ENCODE measurements at places on chromosomes 13 and 19.
A peak's percentile ranks its signal among the peaks of the same experiment; 100 is the strongest.

GRCh38 chr13:102907016-102907756 is 61.4 kb downstream of the ERCC5 start:
- no peak for DNase-seq

- no peak for DNase-seq
These were observed 37.7 kb downstream of the ATP11A start for GRCh38 chr13:112727581-112727980.

- no peak for DNase-seq
These were observed 121.0 kb downstream of the PCDH20 start for GRCh38 chr13:61294467-61295191.

- no peak for DNase-seq
These were observed 190.1 kb upstream of the KLF12 start for GRCh38 chr13:74324338-74324737.

DNA sequence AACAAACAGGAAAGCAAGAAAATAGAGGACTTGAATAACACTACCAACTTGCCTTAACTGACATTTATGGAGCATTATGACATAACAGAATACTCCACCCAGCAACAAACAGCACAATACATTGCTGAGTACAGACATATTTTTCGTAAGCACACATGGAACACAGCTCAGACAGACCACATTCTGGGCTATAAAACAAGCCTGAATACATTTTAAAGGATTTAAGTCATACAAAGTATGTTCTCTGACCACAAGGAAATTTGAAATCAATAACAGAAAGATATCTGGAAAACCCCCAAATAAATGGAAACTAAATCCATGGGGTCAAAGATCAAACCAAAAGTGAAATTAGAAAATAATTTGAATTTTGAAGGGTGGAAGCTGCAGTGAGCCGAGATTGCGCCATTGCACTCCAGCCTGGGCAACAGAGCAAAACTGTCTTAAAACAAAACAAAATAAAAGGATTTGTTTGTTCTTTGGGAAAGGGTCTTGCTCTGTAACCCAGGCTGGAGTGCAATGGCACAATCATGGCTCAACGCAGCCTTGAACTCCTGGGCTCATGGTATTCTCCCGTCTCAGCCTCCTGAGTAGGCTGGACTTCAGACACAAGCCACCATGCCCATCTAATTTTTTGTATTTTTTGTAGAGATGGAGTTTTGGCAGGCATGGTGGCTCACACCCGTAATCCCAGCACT is 5.6 kb downstream of the ZDHHC20 start:
- DNase-seq = no peak

- DNase-seq = no peak
These were observed 603 bp downstream of the TM9SF2 start for GRCh38 chr13:99501848-99502301.

- no peak for DNase-seq
These were observed 3.4 kb upstream of the IRF2BP1 start for GRCh38 chr19:45889210-45889885.

DNA sequence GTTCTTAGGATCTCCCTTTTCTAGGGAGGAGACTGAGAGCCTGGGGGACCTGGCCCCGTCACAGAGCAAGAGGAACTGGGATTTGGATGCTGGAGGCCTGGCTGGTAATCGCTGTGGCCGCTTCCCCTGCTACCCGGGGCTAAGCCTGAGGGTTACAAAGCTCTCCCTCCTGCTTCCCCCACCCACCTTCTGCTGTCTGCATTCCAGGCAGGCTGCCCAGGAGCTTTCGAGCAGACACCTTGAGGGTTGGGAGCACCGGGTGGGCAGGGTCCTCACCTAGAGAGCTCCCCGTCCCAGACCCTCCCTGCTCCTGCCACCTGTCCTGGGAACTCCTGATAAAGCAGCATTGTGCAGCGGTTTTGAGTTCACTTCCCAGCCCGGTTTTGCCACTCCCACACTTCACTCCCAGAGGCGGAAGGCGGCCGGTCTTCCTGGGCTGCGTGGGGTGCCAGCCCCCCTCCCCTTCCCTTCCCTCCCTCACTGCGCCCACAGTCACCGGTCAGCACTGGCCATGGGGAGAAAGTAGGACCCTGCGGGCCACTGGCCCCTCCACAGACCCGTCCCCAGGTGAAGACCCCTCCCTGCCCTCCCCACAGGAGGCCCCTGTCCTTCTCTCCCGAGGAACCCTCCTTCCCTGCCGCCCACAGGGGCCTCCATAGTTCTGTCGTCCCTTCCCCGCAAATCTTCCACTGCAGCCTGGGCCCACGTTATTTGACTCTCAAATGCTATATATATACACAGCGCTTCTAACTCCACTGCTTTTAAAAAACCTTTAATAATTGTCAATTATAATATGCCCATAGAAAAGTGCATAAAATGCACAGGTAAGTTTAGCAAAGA is 8.1 kb downstream of the PAK4 start:
- peak; percentile 70 for DNase-seq

GRCh38 chr13:21075379-21076249 is 14.2 kb upstream of the LATS2 start:
- no peak for DNase-seq

DNA sequence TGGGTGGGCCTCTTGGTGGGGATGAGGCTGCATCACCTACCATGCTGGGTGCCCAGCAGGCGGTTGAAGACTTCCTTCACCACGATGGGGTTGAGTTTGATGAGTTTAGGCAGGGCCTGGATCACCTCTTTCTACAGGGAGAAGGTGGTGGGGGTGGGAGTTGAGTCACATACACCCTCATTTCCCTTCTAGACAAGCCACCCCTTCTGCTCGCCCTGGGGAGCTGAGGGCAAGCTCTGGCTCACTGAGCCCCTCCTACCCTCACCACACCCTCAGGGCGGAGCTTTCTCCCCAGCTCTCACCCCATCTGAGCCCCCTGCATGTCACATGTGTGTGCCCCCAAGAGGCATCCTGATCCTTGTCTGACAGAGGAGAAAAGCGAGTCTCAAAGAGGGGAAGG is 7.6 kb upstream of the RSPH6A start:
- DNase-seq = no peak

- DNase-seq = no peak
These were observed 18.2 kb upstream of the IGFL1 start for GRCh38 chr19:46211201-46211881.

GRCh38 chr19:10159610-10160009 is 35.1 kb downstream of the DNMT1 start:
- DNase-seq = no peak

GRCh38 chr13:39132286-39133230 is 94.3 kb downstream of the NHLRC3 start:
- DNase-seq = no peak

DNA sequence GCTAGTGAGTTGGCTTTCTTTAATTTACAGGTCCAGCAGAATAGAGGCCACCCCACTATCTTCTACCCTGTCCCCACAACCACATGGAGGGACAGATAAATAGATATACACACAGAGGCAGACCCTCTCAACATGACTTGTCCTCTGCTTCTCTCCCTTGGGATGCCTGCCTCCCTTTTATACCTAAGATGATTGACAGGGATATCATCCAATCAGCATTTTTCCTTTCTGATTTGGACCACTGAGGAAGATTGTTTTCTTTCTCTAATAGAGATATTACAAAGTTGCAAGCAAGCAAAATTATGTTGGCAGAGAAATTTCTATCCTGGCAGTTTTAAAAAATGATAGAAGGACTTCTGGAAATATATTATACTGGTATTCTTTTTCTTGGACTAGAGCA is 35.8 kb downstream of the STOML3 start:
- no peak for DNase-seq

DNA sequence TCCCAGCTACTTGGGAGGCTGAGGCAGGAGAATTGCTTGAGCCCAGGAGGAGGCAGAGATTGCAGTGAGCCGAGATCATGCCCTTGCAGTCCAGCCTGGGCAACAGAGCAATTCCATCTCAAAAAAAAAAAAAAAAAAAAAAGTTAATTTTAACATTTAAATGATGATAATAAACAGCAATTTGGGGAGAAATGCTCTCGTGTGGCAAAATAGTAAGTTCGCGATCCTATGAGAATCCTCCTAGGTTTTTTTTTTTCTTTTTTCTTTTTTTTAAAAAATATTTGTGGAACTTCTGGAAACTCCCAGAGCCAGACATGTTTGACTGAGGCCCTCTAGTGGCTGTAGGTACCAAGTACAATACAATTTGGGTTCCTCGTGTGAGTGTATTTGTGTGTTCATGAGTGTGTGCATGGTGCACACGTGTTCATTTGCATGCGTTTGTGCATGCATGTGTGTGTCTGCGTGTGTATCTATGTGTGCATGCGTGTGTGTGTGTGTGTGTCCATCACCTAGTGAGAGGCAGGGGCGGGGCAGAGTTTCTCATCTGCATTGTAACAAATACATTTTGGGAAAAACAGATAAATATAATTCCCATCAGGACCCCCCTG is 31.2 kb downstream of the TMPRSS9 start:
- peak; percentile 36 for DNase-seq
